ENCODE measurements at places on chromosomes 2 and 18.

DNA sequence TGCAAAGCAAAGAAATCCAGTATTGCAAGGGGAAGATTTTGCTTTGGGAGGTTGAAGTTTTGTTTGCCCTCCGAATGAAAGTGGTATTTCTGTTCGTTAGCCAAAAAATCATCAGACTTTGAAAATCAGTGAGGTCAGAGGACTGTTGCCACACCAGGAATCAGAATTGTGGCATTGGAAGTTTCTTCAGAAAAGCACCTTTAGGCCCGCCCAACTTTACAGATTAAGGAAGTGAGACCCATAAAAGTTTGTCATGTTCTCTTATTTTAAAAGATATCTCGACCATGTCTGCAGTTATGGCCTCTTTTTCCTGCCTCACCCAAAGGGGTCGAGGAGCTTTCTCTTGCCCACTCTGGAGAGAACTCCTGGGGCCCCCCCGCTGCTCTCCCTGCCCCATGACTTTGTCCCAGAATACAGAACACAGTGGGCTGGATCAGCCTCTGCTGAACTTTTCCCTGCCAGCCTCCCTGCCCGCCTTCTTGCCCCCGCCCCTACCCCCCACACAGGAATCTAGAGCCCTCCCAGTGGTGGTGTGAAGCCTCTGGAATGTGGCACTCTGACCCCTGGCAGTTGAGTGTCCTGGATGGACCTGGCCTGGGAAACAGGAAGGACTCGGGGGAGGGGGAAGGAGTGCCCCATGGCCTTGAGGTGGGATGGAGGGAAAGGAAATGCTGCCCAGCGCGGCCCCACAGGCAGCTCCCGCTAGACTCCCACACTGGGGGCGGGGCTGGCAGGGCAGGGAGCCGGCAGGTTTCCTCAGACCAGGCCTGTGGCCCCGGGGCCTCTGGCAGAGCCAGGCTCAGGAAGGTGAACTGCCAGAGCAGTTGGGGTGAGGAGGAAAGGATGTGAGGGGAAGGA lies 25.3 kb downstream of the CRIM1 start:
- DNase-seq, result no peak

GRCh38 chr2:143686585-143687164 lies 557.5 kb downstream of the ARHGAP15 start:
- DNase-seq, result no peak

DNA sequence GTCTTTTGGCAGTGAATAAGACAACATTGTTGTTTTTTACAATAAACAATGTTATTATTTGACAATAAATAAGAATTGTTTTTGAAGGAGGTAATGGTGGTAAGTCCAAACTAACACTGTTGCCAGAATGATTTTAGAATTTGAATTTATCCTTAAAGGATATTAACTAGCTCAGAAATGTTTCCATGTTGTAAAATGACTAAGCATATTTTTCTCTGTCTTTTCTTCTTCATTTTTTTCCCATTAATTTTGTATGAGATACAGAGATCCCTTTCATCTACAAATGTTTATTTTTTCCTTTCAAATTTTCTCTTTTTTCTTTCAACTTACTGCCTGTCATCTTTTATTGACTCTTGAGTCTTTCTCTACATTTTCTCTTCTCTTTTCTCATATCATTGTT lies 66.5 kb upstream of the DOCK10 start:
- no peak for DNase-seq

- no peak for DNase-seq
Observed at GRCh38 chr2:39919511-39920306, 140.7 kb upstream of the THUMPD2 start.

DNA sequence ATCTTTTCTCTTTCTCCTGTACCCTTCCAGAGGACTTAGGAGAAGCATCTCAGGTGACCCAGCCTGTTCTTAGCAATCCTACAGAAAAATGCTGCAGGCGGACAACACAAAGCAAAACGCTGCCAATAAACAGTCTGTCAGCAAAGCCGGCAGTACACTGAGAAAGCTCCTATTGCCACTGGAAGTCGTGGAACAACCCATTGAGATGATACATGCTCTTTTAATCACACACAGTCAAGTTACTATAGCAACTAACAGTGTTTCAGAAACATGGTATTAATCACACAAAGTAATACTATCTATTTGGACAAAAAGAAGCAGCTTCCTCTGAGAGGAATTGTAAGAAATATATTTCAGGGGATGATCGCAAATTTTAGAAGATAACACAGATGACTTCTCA lies 10.5 kb downstream of the CTLA4 start:
- DNase-seq, result no peak

DNA sequence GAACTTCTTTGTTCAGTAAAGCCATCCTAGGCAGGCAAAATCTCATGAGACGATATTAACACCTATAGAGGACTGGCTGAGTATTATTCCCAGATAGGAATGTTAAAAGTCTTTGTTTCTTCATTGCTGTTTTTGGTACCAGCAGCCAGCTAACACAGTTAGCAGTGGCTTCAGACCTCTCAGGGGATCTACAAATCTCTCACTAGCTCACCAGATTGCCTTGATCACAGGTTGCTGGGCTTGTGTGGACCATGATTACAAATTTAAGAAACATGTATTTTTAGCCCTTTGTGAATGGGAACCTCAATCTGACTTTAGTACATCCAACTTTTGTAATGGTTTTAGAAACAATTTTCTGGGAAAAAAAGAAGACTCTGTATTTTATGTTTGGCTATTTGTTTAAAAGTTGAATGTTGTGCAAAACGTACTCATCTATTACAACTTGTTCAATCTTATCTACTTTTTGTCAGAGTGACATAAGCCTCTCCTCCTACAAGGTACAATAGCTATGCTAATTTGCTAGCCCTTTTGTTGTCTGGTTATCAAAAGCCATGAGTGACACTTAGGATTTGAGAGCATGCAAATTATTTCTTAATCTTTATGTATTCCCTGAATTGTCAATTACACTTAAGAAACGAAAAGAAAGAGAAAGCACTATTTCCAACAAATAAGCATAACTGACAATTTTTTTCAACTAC lies 693.1 kb downstream of the ERBB4 start:
- no peak for DNase-seq

- no peak for DNase-seq
Observed at GRCh38 chr18:23723121-23723520, 33.9 kb downstream of the LAMA3 start.

GRCh38 chr2:54589340-54590215 lies 133.5 kb downstream of the SPTBN1 start:
- DNase-seq, result no peak

GRCh38 chr2:240997141-240997855 lies 1.1 kb upstream of the SNED1 start:
- DNase-seq, result no peak

DNA sequence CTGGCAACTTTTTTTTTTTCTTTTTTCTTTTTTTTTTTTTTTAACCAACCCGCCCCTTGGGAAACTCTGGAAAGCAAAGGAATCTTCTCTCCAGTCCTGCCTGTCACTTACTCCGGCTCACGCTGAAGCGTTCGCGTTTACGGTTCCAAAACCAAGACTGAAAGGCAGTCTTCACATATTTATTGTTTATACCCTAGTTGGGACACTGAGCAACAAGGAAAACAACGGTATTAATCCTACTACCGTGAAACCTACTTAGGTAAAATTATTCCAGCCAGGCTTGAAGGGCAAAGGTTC lies 125.4 kb downstream of the OSBPL1A start:
- no peak for DNase-seq

DNA sequence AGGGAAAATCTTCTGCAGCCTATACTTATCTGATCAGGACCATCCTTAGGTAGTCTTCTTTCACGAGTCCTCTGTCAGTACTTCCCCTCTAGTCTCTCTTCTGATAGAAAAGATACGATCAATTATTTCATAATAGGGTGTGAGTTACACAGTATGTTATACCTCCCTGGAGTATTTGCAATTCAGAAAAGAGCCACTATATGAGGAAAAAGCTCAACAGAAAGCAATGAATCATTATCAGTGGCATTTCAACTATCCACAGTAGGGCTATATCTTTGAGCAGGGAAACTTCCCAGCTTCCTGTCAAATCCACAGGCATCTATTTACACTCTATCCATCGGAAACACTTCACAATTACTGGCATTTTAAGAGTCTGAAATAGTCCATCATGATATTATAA lies 105.3 kb upstream of the ACVR2A start:
- no peak for DNase-seq

- DNase-seq, result no peak
Observed at GRCh38 chr2:160431441-160431840, 62.2 kb downstream of the RBMS1 start.

- no peak for DNase-seq
Observed at GRCh38 chr2:46813020-46813415, 102.6 kb downstream of the MCFD2 start.

- DNase-seq, result no peak
Observed at GRCh38 chr2:111105926-111106325, 14.8 kb upstream of the BCL2L11 start.

- DNase-seq, result no peak
Observed at GRCh38 chr2:182444170-182444569, 17.3 kb upstream of the PDE1A start.

DNA sequence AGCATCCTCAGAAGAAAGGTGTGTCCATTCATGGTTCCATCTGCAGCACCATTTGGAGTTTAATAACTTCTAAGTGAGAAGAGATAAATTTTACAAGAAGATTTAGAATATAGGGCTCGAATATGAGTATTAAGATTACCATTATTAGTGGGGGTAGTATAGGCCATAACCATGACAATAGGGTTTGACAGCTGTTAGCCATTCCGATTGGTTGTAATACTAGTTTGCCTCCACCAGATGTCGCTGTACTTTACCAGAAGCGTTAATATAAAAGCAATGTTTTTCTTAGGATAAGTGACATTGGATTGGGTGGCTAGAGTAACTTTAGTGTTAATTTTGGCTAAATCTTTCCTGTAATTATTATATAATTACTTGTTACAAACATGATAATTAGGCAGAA lies 107.5 kb upstream of the SRD5A2 start:
- DNase-seq, result no peak

DNA sequence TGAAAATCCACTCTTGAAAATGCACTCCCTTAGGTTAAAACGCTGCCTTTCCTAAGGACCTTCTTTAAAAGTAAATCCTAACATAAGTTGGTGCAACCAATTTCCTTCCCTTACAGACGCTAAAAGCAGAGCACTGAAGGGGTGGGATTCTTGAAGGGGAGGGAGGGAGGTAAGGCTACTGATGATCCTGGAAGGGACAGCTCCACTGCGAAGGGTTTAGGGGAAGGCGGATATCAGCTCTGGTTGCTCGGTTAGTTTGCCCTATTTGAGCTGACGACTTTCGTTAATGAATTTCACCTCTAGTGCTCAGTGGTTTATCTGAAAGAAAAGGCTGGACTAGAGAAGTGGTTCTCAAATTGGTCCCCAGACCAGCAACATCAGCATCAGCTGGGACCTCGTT lies 49.7 kb upstream of the SIGLEC15 start:
- DNase-seq, result no peak

DNA sequence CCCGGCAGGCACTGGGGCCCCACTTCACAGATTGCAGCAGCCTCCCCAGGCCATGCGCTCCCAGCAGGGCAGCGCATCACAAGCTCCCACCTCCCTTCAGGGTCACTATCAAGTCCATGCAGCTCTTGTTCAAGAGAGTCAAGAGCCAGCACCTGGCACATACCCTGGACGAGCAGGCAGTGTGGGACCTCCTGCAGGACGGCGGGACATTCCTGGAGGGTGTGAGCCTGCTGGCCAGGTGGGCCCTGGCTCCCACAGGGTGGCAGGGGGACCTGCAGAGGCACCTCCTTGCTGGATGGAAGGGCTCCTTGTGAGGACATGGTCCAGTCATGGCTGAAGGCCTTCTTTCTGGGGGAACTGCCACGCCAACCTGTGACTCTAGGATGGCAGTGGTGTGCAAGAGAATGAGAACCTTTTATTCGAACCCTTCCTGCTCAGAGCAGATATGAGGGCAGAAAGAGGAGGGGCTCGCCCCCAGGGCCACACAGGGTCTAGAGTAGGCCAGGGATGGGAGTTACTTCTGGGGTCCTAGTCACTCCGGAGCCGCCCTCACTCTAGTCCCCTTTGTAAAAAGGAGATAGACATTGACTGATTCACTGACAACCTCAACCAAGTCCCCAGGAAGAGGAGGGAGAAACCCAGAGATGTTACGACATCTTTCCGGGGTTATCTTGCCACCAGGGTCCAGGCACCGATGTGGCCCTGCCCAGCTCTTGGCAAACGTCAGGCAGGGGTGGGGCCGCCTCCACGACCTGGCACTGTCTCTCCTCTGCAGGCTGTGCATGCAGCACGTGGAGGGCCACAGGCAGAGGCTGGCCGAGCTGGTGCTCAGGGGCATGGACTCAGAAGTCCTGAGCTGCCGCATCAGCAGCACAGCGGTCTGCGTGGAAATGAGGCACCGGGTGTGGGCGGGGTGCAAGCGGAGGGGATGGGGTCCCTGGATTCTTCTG lies 31.3 kb downstream of the HJURP start:
- no peak for DNase-seq

DNA sequence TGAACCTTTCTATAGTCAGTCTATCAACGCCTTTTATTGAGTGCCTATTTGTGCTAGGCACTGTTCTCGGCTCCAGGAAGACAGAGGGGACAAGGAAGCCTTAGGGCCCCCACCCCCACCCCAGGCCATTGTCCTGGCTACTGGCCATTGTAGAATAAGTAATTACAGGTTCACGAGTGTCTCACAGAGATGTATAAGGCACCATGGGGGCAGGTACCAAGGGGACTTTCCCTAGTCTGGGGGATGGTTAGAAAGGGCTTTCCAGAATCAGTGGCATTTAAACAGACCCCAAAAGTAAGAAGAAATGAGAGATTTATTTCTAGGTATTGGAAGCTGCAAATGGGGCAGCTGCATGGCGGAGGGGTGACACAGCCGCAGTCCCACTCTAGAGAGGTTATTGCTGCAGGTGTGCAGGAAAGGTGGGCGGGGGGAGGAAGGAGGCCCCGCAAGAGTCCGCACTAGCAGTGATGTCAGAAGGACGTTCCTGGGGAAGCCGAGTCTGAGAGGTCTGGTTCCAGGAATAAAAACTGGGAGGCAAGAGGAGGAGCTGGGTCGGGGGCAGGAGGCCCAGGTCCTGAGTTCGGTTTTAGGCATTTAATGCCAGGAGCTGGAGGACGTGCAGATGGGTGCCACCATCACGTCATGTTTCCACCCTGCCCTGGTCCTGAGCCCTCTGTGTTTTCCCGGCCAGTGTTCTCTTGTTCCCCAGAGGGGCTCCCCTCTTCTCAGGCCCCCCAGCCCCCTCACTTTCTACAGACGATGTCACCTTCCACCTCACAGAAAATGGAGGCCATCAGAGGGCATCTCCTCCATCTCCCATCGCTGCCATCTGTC lies 30.5 kb downstream of the FOSL2 start:
- DNase-seq, result no peak

- no peak for DNase-seq
Observed at GRCh38 chr2:37156071-37156856, 516 bp downstream of the EIF2AK2 start.

GRCh38 chr2:164479460-164479859 lies 141.8 kb downstream of the GRB14 start:
- no peak for DNase-seq

- no peak for DNase-seq
Observed at GRCh38 chr2:210818473-210818872, 262.1 kb downstream of the CPS1 start.

GRCh38 chr2:239150125-239151011 lies 250.5 kb downstream of the HDAC4 start:
- DNase-seq, result no peak
